ENCODE measurements at places on chromosomes 12 and 14.

GRCh38 chr12:113090740-113091139 is 34.2 kb downstream of the DTX1 start:
- no peak for DNase-seq

DNA sequence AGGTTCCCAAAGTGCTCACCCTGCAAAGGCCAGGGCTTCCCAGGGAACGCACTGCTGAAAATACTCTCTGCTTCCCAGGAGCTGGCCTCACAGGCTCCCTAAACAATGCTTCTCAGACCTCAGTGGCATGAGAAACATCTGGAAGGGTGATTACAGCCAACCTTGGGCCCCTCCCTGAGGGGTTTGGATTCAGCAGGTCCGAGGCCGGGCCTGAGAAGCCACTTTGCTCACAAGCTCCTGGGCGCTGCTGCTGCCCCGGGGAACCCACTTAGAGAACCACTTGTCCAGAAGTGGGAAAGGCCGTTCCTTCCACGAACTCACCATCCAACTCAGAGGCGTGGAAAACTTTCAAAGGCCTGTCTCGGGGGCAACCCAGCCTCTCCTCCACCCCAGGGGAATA is 130.5 kb downstream of the PIWIL1 start:
- no peak for DNase-seq

DNA sequence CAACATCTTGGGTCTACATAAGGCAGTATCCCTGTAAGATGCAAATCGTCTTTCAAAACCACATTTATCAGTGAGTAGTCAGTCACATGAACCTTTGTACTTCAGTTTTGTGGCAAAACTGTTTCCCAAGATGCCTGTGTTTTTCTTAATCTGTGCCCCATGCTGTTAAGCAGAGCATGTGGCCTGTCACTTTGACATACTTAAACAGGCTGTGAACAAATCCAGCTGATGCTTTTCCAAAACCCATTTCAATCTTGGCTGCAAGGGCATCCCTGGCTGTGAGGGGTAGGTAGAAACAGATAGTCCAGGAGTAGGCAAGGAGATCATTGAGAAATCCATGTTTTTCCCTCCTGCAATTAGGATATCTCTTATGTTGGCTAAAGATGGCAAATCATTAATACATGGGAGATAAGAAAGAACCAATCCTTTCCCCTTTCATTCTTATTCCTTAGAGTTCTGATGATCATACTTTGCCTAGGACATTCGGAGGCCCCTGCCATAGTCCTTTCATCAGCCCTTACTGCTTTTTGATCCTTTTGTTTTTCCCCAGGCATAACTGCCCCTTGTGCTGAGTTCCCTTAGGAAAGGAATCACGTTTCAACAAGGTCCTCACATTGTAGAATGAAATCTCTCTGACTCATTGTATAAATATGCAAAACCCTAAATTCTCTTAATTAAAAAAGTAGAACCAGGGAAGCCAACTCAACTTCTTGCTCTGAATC is 121.1 kb upstream of the EEA1 start:
- DNase-seq = no peak

DNA sequence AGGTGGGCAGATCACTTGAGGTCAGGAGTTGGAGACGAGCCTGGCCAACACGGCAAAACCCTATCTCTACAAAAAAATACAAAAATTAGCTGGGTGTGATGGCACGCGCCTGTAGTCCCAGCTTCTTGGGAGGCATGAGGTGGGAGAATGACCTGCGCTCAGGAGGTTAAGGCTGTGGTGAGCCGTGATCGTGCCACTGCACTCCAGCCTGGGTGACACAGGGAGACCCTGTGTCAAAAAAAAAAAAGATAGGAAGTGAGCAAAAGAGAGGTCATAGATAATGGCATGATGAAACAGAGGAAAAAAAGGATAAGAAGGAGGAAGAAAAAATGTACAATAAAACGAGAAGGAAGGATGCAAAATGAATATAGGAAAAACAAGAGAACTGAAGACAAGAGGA is 159.5 kb downstream of the ETV6 start:
- DNase-seq = no peak

DNA sequence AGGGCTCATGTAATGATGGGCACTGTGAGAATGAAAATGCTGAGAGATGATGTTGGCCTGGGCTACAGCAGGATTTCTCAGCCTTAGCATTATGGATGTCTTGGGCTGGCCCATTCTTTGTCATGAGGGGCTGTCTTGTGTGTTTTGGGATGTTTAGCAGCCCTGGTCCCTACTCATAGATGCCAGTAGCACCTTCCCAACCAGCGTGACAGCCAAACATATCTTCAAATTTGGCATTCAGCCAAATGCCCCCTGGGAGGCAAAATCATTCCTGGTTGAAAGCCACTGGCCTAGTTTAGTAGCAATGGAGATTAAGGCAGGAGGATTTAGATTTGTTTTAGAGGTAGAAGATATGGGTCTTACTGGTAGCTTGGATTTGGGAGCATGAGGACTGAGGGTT is 26.6 kb downstream of the UBE3B start:
- no peak for DNase-seq

DNA sequence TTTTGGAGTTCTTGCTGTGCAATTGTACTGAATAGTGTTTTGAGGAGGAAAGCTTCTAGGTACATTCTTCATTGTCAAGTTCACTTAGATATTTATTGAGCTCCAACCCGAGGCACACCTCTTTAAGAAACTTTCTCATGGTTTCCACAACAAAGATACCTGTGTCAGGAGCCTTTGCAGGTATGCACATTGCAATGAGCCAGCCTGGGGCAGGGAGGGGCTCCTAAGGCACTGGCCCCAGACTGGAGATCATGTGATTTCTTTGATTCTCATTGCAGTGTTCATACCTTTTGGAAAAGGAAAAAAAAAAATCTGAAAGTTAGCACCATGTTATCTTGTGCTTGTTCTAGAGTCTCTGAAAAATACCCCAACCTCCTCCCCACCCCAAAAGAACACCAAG is 80.3 kb downstream of the PRMT8 start:
- no peak for DNase-seq

- DNase-seq = no peak
These were observed at the start of gene CLEC2D for GRCh38 chr12:9669534-9669933. Gene CLEC2D, plus strand, starts transcription at chr12:9669713. Its CDS starts 22 bp downstream, at chr12:9669735.

GRCh38 chr12:62249419-62249818 is 10.8 kb upstream of the USP15 start:
- no peak for DNase-seq

- peak; percentile 51 for DNase-seq
These were observed 2.8 kb upstream of the TMEM52B start for GRCh38 chr12:10175846-10176636.

- DNase-seq = no peak
These were observed 502.8 kb upstream of the RPL10L start for GRCh38 chr14:47154276-47154797.

DNA sequence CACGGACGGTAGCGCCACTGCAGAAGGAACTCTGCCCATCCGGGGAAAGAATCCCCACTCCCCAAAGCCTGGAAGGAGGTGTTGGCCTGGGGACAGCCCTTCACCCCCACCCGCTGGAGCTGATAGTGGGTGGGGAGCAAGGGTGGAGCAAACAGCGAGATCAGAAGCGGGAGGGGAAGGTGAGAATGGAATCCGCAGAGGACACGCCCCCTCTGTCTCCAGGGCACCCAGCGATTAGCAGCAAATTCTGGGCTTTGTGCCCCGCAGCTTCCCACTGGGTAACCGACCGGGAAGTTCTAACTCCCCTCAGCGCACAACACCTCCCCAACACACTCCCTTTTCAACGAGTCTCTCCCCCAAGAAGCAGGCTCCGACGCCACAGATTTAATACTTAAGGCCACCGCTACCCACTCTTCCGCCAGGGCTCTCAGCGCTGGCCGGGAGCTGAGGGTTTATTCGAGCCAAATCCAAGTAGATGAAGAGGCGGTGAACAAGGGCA is 1.4 kb downstream of the SLC25A29 start:
- DNase-seq = no peak

- no peak for DNase-seq
These were observed 343.4 kb downstream of the LRIG3 start for GRCh38 chr12:58576916-58577315.

- DNase-seq = no peak
These were observed 29.4 kb downstream of the PLEKHG7 start for GRCh38 chr12:92732216-92732615.

GRCh38 chr14:91009501-91010152 is 50.8 kb downstream of the RPS6KA5 start:
- DNase-seq = no peak

GRCh38 chr14:87944987-87945604 is 47.9 kb downstream of the GALC start:
- peak; percentile 15 for DNase-seq

GRCh38 chr14:72781561-72782508 is 112.1 kb downstream of the DPF3 start:
- no peak for DNase-seq

DNA sequence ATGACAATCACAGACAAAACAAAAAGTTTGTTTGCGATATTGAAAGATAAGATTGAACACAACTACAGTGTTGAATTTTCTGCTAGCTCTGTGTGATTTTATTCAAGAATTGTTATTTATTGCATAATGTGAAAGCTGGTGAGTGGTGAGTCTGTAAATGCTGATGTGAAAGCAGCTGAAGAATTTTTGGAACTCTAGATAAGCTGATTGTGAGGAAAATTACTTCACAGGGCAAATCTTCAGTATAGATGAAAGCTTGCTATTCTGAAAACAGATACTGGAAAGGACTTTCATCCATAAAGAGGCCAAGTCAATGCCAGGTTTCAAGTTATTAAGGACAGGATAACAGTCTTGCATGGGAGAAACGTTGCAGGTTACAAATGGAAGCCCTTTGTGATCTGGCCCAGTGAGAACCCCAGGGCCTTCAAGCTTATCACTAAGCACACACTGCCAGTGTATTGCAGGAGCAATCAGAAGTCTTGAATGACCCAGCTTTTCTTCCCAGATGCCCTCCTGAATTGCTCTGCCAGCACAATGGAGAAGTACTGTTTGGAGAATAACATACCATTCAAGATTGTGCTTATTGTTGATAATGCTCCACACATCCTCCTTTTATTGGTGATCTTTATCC is 153.7 kb downstream of the PCNX1 start:
- no peak for DNase-seq

DNA sequence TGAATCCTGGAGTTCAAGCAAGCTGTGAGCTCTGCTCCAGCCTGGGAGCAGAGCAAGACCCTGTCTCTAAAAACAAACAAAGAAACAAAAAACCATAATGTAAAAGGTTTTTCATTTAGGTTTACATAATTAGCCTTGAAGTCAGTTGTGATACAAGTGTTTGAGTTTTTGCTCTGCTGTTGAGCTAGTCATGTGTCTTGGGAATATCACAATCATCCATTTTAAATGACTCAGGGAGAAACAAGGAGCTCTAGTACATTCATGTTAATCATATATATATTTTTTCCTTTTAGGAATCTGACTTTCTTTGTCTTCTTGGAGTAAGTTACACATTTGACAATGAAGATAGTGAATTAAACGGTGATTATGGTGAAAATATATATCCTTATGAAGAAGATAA is 12.9 kb downstream of the MIA2 start:
- DNase-seq = no peak

DNA sequence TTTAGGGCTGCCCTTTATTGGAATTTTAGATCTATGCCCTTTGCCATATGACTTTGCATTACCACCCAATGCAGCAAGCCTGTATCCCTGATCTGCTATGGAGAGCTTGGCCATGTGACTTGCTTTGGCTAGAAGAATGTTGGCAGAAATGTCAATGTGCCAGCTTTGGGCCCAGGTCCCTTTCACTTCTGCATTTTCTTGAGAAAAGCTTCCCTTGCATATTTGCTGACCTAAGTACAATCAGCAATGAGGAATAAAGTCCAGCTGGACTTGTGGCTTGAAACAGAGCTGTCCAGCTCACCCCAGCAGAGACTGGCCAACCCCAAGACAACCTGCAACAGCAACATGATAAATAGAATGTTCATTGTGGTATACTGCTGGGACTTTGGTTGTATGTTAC is 135.9 kb downstream of the PAH start:
- no peak for DNase-seq

- DNase-seq = no peak
These were observed 22.0 kb upstream of the HSP90B1 start for GRCh38 chr12:103908246-103908541.

DNA sequence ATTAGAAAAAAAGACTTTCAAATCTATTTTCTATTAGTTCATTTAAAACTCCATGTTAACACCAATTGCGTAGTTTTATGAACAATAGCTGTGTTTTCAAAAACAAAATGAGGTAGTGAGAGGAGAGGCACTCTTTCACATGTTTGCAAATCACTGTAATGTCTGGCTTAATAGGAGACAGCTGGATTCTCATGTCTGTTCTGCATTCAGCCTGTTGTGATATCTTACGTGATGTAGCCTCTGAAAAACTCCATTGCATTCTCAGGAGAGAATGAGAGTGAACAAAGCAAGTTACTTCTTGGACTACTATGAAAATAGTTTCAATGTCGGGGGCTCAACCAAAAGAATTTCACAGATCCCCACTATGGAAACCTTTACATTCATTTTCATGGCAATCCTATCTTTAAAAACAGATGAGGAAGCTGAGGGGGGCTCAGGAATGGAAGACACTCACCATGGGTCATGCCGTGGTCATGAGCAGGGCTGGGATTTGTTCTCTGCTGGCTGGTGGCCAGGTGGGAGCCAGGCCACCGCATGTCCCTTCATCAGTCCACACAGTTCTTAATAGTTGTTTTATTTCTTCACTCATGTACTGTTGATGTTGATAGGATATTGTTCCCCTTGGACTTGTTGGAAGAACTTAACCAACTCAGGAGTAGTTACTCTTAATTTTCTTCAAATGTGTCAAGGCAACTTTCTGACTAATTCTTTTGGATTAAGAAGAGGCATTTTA is 346.2 kb upstream of the FAR2 start:
- DNase-seq = no peak

Data from right renal pelvis (tissue), 4 donors.